ENCODE measurements at places on chromosomes 1 and 21.

- no peak for DNase-seq
These were observed 883 bp downstream of the LAMTOR2 start for GRCh38 chr1:156055281-156056048.

GRCh38 chr1:177311111-177311510 lies 140.4 kb downstream of the BRINP2 start:
- no peak for DNase-seq

DNA sequence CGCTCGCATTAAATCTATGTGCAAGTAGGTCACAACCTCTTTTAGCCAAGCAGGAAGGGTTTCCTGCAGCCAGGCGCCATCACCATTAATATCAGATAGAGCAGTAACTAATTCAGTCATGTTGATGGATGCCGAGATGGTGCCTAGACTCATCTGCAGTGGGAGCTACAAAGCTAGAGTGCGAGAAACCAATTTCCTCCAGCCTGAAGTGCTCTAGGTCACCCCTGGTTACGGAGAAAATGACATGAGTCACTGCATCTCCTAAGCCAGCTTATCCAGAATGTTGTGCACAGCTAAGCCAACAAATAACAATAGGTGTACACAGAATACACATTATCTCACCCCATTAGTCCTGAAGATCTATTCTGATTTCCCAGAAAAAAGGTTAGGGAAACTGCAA lies 36.0 kb downstream of the OVAAL start:
- DNase-seq: no peak

DNA sequence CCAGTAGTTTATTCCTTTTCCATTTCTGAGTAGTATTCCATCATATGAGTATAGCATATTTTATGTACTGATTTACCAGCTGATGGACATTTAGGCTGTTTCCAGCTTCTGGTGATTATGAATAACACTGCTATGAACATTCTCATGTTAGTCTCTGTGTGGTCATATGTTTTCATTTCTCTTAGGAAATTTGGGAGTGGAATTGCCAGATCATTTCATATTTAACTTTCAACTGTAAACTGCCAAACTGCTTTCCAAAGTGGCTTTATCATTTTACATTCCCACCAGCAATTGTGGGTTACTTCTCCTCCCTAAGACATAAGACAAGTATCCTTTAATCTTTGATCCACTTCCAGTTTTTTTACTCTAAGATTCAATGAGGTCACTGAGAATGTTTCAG lies 85.7 kb upstream of the RALGPS2 start:
- DNase-seq: no peak

DNA sequence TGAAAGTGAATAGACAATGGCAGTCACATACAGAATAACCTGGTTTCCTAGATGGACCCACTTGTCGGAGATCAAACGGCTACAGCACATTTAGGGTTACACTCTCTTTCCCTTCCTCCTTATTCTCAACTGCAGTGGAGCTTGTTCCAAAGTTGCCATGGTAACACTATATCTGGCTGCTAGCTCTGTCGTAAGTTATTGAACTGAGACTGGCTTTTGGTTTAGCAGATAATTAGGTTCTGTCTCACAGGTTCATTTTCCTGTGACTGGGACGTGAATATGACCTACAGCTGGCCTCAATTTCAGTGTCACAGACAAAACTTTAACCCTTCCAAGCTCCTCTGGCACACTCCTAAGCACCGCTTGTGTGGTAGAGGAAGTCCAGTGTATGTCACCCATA lies 875.8 kb downstream of the USP25 start:
- no peak for DNase-seq

DNA sequence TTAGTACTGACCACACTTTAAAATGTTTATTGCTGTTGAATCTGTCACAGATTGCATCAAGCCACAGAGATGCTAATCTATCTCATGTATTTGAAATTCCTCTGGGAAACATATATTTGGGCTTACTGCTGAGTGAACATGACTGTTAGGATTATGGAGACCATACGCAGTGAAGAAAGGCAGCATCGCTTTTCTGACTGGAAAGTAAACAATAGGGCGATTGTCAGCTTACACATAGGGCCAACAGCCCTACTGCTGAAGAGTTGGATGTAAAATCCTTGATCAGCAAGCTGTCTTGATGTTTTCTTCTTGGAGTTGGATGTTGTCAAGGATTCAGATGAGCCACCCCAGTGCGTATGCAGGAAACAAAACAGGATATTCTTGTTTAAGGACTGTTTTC lies 368.7 kb upstream of the ADGRL2 start:
- DNase-seq: peak; percentile 32

DNA sequence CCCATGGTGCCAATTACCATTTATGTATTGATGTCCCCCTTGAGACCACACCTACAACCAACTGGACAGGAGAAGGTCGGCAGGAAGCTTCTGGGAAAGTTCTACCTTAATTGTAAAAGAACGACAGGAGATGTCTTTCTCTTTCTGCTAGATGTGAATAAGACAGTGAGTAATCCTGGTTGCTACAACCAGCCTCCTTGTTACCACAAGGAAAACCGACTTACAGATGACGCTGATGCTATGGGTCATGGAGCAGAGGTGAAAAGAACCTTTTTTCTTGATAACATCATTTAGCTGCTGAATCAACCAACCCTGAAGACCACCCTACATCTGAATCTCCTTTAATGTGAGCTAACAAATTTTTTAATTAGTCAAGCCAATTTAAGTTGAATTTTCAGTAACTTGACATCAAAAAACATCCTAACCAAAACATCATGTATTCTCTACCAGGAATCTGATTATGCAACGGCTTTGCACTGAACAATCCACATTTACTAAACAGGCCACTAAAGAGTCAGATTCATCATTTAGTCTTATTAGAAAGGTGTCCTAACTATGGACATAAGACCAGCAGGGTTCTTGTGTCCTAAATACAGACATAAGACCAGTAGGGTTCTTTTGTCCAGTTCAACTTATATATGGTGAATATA lies 23.0 kb downstream of the RGS2 start:
- DNase-seq: no peak

- DNase-seq: no peak
These were observed 2.0 kb upstream of the GJC2 start for GRCh38 chr1:228147768-228148167.

DNA sequence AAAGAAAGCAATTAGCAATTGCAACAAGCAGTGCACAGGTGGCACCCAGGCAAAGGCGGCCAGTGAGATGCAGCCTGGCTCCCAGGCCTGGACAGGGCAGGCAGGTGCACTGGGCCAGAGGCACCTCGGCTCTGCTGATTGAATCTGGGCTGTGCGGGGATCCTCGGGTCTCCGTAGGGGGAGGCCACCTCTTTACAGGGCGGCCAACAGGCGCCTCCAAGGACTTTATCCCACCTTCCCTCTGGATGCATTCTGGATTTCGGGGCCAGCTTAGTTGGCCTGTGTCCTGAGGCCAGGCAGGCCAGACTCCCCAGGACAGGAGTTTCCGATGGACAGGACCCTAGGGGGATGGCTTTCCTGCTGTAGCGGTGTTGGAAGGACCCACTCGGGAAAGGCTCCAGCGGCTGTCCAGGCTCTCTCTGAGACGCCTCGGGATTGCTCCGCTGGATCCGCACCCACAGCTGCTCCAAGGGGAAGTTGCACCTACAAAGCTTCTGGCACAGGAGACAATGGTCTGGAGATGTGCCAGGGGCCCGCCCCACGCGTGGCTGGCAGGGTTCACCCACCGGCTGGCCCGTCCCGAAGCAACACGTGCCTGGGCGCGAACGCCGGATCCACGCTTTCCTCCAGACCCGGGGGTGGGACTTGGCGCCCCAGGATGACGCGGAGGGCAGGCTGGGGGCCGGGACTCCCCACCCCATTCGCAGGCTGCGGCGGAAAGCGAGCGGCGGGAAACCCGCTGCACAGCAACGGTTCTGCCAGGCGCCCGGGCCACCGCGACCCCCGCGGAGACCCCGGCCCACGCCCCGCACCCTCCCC lies 810 bp downstream of the SLC19A1 start:
- DNase-seq: no peak

- DNase-seq: no peak
These were observed 639 bp downstream of the NUP133 start for GRCh38 chr1:229507502-229507901.

Data from NT2/D1 (cell line).